ENCODE measurements at places on chromosomes 7 and 10. TPM values are rescaled to one million over a fixed set of nuclear protein-coding genes. Genes with fewer than 3 reads are reported as not detected.

Gene SLIT1
- 0.01 TPM for polyA plus RNA-seq

Gene ANXA8L1
- 0.08 TPM for polyA plus RNA-seq

Gene EBLN1
- not detected for polyA plus RNA-seq

Gene OR9A2
- polyA plus RNA-seq = not detected
